ENCODE measurements at places on chromosomes 1 and 21.

- no peak for DNase-seq
Observed at GRCh38 chr1:91575909-91576519, 75.4 kb downstream of the CDC7 start.

GRCh38 chr21:25501462-25501861, 105.8 kb downstream of the MRPL39 start:
- DNase-seq = no peak

DNA sequence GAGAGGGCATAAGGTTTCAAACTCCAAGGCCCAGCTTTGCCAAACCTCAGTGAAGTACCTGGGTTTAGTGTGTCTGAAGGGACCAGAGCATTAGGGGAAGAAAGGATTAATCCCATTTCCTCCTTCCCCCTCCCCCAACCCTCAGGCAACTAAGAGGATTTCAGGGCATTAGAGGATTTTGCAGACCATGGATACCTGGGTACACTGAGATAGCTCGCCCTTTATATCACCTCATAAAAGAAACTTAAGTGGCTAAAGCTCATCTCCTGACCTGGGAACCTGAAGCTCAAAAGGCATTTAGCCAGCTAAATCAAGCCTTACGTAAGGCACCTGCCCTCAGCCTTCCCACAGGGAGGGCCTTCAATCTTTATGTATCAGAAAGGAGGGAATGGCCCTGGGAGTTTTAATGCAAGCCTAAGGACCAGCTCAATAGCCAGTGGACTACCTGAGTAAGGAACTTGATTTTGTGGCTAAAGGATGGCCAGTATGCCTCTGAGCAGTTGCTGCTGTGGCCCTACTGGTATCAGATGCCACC, 26.4 kb upstream of the SMYD3 start:
- no peak for DNase-seq

DNA sequence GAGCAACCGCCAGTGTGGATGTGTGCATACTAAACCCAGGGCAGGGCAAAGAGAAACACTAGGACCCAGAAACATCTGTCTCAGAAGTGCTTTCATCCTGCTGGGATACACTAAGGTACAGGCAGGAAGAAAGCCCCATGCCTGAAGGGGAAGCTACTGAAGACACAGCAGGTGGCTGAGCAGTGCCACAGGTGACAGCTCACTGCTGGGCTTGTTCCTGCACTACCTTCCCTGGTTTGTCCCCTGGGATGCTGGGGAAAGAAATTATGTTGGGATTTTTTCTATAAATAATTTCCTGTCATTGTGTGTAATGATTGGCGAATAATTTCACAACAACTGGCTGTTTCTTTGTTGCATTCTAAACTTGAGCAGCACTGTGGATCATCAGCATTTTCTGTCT, 245.3 kb upstream of the RAB4A start:
- DNase-seq = no peak

DNA sequence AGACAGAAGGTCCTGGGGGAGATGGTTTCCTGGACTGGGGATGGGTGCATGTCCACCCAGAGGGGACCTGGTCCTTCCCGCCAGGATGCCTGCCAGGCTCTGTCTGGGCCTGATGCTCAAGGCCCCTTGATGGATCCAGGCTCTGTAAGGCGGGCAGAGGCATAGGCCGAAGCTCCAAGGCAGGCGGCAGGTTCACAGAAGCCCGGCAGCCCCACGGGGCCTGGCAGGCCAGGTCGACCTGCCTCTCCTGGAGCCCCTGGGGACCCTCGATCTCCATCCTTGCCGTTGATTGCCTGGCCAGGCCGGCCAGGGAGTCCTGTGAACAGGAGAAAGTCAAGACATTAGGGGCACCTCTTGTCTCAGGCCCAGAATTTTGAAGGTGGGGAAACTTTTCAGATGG, 16.0 kb downstream of the COL9A2 start:
- no peak for DNase-seq

DNA sequence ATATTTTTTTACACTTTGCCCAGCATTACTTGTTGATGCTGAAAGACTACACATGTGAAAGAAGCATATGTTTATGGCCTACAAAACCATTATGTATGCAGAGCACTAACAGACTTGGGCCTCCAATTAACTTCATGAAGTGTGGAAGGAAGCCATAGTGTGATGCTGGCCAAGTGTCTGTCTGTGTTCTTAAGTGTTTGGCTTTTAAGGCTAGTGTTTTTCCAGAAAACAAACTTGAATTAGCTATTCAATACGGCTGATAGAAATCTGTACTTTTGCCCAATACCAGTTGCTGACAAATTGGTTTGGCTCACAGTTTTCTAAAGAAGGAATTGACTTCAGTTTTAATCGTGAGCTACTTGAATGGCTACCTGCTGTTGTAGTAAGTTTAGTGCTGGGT, 136.1 kb downstream of the ADGRL2 start:
- DNase-seq = no peak

DNA sequence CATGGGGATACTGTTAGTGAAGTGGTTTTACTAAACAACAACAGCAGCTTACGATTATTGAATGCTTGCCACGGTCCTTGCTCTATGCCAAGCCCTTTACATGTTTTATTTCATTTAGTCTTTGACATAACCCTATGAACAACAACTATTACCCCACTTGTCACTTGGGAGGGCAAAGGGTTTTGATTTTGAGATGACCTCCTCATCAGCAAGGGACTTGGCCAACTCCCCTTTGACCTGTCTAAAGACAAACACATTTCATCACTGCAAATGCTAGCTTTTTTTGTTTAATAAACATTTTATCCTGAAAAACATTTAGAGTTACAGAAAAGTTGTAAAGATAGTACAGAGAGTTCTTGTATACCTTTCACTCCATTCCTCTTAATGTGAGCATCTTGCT, 152.5 kb upstream of the WNT4 start:
- no peak for DNase-seq

DNA sequence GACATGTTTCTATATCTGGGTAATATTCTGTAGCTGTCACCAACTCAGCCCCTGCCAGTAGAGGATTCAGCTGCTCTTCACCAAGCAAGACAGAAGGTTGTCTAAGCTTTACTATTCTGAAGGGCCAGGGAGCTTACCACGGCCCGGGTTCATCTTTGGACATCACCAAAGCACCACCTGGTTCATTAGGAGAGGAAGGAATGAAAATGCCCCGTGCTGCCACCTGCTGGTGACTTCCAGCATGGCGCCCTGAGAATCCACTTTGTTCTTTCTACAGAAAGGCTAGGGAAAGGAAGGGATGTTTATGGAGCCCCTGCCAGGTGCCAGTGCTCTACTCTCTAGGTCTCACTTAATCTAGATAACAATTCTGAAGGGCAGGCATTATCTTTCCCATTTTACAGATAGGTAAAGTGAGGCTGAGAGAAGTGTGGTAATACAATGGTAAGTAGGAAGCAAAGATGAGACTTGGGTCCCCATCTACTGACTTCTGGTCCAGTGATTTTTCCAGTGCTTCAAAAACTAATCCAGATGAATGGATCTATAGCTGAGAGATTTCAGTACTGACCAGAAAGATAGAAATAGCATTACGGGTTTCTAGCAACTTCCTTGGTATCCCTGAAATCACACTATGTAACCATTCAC, 79.5 kb downstream of the BEND5 start:
- no peak for DNase-seq

DNA sequence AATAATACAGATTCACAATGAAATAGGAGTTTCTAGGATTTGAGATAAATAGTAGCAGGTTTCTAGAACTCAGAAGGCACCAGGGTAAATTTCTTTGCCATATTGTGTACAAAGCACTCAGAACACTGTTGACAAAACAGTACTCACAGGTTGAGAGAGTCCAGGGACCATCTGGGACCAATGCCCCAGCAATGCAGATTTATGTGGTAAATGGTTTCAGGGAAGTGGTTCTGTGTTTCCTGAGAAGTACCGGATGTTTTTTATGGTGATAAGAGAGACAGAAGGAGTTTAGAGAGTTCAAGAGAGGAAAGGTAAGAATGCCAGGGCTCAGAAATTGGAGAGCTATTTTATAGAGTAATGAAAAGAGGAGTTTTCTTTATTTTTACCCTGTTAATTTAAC, 29.6 kb upstream of the DIPK1A start:
- DNase-seq = no peak

- DNase-seq = no peak
Observed at GRCh38 chr1:98323388-98323787, 338.1 kb upstream of the SNX7 start.

DNA sequence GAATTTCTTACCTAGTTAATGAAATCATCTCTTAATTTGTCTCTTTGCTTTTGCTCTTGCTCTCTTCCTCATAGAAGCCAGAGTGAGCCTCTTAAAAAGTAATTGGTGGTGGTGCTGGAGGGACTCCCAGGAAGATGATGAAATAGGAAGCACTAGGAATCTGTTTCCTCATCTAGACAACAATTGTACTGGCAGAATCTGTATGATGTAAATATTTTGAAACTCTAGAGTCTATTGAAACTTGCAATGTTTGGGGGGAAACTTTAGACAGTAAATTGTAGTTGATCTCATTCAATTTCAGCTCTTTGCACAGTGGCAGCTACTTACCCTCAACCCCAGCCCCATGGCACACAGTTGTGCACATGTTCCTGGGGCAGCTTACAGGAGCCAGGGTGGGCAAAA, 10.6 kb downstream of the RGSL1 start:
- DNase-seq = no peak

DNA sequence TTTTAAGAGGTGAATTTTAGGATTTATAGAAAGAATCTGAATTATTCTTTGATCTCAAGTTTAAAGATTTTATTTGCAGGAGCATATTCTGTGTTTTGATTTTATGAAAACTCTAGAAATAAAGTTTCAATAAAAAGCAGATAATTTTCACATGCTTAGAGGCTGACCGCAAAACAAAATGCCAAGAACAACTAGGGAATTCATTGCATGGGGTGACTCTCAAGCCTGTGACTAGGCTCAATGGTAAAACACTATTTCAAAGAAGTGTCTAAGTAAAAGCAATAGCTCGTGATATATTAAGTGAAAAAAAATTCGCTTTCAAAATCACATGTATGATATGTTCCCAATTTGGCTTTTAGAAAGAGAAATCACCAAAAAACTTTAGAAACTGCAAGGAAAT, 49.6 kb downstream of the RPL5 start:
- no peak for DNase-seq

DNA sequence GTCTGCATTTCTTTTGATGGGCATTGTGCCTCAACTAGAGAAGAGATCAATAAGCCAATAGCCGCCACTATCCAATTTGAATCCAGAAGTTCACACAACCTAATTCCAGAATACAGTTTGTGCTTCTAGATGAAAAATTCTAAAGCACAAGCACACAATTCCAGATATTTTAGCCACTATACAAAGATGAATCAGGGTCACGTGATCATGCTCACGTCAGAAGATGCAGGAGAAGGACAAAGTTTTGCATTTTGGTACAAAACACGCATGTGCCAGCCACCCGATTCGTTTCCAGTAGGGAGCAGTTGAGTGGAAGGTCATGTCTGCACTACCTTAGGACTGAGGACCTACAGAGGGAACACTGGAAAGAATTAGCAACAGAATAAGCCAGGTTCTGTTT, 3.6 kb downstream of the KCNJ15 start:
- no peak for DNase-seq

GRCh38 chr21:36704958-36705678, 6.2 kb downstream of the SIM2 start:
- no peak for DNase-seq

- no peak for DNase-seq
Observed at GRCh38 chr21:30256100-30256499, 26.6 kb downstream of the KRTAP24-1 start.

DNA sequence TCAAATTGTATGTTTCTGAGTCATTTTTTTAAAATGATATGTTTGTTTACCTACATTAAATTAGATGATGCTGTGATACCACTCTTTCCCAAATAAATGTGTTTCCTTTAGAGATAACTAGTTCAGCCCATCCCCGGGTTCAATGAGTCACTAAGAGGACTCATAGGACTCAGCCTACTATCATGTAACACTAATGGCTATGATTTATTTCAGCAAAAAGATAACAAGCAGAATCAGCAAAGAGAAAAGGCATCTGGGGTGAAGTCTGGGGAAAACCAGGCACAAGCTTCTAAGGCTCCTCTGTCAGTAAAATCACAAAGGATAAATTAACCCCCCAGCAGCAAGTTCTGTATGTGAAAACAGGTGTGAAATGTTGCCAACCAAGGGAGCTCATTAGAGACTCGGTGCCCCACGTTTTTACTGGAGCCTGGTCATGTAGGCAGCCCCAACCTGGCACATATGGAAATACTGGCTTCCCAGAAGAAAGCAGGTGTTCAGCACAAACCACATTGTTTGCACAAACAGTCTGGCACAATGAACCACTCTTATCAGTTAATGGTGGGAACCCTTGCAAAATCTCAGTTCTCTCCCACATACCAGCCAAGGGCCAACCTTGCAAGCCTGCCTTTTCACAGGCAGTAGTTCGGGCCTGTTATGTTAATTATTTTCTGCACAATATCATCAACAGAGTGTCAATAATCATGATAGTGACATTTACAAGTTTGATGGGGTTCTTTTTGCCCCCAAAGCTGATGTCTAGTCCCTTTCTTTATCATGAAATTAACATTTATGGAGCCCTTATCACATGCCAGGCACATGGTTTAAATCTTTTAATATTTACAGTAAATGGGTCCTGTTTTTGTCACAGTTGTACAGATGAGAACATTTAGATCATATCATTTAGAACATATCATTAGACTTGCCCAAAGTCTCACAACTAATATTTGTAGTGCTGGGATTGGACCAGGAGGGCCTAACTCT, 23.1 kb upstream of the CNN3 start:
- DNase-seq = no peak

DNA sequence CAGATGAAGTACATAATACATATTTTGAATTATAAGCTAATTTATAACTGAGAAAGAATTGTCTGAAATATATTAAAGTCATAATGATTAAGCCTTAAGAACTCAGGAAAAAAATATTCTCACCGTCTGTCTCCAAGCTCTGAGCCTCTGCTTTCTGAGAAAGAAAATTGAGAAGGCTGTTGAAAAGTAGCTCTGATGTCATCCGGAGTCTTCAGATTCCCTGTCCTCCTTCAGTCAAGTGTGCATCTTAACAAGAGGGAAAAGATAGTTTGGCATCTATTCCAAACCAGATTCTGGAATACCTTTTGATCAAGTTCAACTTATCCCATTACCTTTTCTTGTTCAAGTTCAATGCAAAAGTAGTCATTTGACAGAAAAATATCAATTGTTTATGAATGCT, 50.6 kb downstream of the NRIP1 start:
- DNase-seq = no peak

DNA sequence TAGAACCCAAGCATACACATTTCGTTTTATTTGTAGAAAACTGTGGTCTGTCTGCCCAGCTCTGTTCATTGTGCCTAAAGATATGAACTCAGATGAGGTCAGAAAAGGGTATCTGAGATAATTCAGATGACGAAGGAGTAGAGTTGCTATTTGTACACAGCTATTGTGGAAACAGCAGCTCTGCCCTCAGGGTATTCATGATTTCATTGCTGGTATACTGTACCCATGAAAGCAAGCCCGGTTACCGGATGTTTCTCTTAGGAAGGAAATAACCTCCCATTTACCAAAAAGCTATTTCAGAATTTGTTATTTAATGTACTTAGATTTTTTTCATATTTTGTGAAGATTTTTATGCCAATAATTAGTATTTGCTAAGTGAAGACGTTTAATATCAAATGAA, 37.8 kb downstream of the SMAP2 start:
- DNase-seq = no peak

Data from forelimb muscle (tissue), 1 donor.